Mammary epithelial cell (primary cell): ENCODE measurements at places on chromosomes 7 and 10.

- DNase-seq: no peak
Observed at GRCh38 chr7:128867842-128868623, 5.4 kb downstream of the ATP6V1F start.

DNA sequence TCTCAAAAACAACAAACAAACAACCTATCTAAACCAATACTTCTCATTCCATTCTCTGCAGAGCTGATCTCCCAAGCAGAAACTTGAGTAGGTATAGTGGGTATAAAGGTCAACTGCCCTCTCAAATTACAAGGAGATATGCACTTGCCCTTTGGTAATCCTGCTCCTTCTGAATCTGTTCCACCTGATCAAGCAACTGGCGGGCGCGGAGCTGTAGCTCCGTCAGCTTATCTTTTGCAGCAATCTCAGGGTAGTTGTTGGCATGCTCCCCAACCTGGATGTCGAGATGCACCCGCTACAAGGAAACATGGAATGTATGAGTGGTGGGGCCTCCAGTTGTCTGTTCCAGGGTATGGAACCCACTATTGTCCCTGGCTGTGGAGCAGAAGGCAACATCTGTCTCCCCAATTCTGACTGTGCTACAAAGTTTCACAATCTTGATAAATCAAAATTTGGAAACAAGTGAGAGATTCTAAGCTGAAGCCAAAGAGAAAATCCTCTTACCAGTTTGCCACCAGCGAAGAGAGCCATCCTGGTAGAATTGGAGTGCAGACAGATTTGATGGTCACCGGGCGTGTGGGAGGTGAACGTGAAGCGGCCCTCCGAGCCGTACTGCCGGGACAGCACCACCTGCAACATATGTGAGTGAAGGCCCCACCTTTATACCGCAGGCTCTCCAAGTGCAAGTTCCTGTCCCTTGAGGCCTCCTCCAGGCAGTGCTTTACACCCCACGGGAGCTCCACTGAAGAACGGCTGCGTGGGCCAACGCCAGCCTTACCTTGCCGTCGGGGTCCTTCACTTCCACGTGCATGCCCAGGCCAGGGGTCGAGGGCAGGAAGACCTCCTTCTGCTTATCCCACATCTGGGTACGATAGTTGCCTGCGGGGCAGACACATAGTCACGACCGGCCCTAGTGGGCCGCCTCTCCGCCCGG is 819 bp downstream of the TMED4 start:
- DNase-seq: peak; percentile 41

GRCh38 chr7:67599331-67600062 is 602.9 kb downstream of the TYW1 start:
- no peak for DNase-seq

- peak; percentile 32 for DNase-seq
Observed at GRCh38 chr10:69968830-69969229, 83.8 kb upstream of the MACROH2A2 start.

GRCh38 chr10:79563426-79563825 is 3.2 kb upstream of the SFTPA2 start:
- DNase-seq: no peak

- peak; percentile 95 for DNase-seq
Observed at GRCh38 chr10:72846238-72846637, 47.3 kb upstream of the OIT3 start.

DNA sequence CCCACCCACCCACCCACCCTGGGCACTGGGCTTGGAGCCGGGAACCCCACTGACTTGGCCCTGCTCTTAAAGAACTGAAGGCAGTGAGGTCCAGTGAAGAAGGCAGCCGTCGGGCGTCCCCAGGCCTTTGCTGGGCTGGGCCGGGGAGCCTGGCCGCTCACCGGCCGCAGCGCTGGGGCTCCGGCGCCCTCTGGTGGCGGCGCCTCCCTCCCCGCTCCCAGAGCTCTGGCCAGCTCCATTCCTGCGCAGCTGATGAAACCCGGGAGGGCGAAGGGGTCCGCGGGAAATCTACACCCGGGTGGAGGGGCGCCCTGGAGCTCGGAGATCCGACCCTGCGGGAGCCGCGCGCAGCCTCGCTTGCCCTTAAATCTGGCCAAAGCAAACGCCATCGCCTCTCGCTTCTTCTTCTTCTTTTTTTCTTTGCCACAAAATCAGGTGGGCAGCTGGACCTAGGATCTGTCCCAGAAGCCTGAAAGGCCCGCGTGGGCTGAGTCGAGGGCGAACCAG is 1.7 kb upstream of the CXCL12 start:
- DNase-seq: peak; percentile 14

DNA sequence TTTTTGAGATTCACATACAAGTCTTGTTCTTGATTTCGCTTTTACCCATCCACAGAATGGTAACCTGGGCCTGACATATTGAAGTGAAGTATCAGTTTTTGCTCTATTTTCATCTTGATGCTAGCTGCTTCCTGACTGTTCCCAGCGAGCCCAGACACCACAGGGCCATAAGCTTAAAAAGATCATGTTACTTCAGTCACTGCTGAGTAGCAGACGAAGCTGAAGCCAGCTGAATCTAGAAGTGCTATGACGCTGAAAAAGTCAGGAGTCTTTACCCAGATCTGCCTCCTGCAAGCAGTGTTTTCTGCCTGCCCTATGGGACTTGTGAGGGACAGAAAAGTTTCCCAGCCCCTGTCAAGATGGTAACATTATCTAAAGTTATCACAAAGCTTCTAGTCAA is 2.7 kb upstream of the PRXL2A start:
- no peak for DNase-seq

- no peak for DNase-seq
Observed at GRCh38 chr7:129903935-129904334, 48.8 kb downstream of the UBE2H start.

- peak; percentile 57 for DNase-seq
Observed at GRCh38 chr7:26291699-26292538, at the start of gene SNX10. SNX10 (plus strand) TSS chr7:26291862; CDS start chr7:26346443, 54,581 bp downstream.

- no peak for DNase-seq
Observed at GRCh38 chr10:75764974-75765788, 333.8 kb downstream of the LRMDA start.

- DNase-seq: no peak
Observed at GRCh38 chr7:1800902-1801301, 130.8 kb downstream of the ELFN1 start.

- no peak for DNase-seq
Observed at GRCh38 chr10:124379609-124380193, 39.0 kb downstream of the OAT start.

DNA sequence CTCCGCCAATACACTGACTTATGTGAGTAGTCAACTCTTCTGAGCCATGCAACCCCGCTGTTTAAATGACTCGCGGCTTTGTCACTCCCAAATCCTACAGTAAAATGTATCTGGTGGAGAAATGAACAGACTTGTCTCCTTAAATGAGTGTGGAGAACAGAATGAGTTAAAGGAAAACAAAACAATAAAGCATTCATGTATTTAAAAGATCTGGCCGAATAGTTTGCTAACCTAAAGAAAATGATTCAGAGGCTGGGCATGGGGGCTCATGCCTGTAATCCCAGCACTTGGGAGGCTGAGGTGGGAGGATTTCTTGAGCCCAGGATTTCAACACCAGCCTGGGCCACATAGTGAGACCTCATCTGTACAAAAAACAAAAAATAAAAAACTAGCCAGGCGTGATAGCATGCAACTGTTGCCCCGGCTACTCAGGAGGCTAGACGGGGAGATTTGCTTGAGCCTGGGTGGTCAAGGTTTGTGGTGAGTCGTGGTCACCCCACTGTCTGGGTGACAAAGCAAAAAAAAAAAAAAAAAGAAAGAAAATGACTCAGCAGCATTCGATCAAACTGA is 86.5 kb upstream of the PFKP start:
- DNase-seq: peak; percentile 70

DNA sequence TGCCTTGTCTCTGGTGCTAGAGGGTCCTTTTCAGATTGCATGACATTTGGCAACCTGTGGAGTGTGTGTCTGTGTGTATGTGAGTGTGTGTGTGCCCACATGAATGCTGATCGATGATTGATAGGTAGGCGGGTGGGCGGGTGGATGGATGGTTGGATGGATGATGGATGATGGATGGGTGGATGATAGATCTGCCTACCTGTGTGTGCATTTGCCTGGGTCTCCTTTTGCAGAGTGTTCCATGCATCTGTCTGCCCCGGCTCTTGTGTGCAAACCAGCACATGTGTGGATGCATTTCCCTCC is 99.8 kb downstream of the RGS10 start:
- no peak for DNase-seq

GRCh38 chr7:140537750-140538482 is 58.6 kb upstream of the MKRN1 start:
- no peak for DNase-seq

GRCh38 chr7:26356229-26356628 is 64.6 kb downstream of the SNX10 start:
- DNase-seq: no peak

DNA sequence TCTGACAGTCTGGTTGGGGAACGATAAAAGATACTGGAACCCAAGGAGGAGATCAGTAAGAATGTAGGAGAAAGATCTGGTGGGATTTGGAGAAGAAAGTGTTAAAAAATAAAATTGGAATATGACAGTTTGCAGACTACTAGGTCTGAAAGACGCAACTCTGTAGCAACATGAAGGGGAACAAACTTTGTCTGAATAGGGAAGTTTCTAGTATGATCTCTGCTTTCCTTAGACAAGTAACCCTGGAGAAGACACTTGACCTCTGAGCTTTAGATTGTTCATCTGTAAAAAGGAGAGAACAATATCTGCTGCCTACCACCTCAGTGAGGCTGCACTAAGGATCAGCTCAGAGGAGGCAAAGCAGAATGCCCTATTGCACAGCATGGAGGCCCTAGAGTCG is 3.0 kb upstream of the PRSS1 start:
- no peak for DNase-seq

GRCh38 chr10:102347236-102347828 is 48.2 kb upstream of the NFKB2 start:
- peak; percentile 50 for DNase-seq

GRCh38 chr7:27165996-27166530 is 726 bp upstream of the HOXA9 start:
- DNase-seq: no peak

DNA sequence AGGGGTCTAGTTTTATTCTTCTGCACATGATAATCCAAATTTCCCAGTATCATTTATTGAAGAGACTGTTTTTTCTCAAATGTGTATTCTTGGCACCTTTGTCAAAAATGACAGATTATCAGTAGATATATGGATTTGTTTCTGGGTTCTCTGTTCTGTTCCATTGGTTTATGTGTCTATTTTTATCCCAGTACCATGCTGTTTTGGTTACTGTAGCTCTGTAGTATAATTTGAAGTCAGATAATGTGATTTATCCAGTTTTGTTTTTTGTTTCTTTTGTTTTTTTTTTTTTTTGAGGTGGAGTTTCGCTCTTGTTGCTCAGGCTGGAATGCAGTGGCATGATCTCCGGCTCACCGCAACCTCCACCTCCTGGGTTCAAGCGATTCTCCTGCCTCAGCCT is 61.6 kb upstream of the HELLS start:
- no peak for DNase-seq

DNA sequence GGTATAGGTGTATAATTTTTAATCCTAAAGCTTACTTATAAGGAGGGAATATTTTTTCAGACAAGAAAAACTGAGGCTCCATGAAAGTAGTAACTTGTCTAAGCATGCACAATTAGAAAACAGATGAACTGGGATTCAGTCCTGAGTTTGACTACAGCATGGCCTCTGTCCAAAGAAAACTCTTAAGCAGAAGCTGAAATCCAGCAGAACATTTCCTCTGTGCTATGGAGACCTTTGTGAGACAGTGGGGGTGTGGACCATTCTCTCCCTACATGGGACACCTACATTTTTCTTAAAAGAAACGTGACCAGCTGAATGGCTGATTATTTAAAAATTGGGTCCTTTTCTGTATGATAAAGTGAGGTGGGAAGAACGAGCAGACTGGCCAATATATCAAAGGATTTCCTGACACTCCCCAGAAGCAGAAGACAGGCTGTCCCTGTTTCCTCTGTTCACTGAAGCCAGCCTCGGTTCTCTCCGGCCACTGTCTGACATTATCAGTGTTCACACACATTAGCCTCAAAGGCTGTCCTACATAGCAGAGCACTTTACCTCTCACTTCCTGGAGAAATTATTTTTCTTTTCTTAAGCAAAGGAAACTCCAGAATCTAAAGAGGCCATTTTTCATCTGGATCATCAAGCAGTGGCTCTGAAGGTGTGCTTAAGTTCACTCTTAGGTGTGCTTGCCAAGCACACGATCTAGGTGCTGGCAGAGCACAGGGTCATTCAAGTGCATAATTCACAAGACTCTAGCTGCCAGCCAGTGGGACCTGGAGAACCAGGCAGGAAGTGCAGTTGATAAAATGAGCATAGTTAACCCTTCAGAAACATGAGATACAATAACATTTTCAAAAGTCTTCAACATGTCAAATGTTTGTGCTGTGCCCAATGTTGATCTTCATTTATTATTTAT is 40.4 kb upstream of the KIAA1217 start:
- DNase-seq: peak; percentile 29

- no peak for DNase-seq
Observed at GRCh38 chr10:89120931-89121763, 86.0 kb downstream of the CH25H start.

DNA sequence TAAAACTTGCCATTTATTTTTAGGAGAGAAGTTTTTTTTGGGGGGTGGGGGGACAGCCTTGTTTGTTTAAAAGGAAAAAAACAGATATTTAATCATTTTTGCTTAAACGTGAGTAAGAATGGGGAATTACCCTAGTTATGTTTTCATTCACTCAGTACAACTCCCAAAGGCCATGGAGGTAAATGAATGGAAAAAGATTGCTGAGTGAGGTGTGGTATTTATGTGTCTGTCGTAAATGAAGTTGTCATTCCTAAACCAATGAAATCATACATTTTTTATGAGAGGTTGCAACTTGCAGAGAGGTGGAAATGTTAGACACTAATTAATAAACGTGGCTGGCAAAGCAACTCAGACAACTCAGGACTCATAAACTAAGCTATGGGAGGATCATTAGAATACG is 218.1 kb downstream of the CELF2 start:
- no peak for DNase-seq

DNA sequence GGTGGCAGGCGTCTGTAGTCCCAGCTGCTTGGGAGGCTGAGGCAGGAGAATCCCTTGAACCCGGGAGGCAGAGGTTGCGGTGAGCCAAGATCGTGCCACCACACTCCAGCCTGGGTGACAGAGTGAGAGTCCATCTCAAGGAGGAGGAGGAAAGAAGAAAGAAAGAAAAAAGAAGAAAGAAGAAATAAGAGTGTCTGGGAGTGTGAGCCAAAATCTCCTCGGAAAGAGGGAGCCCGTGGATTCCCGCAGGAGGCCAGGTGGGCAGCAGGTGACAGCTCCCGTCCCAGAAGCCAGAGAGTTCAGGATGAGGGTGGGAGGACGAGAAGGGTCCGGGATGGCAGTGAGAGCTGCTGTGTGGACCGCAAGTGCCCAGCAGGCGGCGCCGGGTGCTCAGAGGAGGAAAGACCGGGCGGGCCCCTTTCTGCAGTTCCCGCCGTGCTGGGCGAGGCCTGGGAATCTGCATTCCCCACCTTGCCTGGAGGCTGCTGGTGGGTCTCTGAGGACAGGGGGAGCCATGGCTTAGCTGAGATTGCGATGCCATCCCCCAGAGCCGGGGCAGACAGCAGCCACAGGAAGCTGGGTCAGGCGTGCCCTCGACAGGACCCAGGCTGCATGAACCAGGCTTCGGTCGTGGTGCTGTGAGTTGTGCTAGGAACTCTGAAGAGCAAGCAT is 17.1 kb upstream of the AMZ1 start:
- peak; percentile 32 for DNase-seq

GRCh38 chr7:147332988-147333387 is 1216.4 kb downstream of the CNTNAP2 start:
- DNase-seq: no peak

GRCh38 chr7:138468244-138469123 is 8.4 kb downstream of the TRIM24 start:
- DNase-seq: no peak

- peak; percentile 72 for DNase-seq
Observed at GRCh38 chr10:107856047-107856315, 691.5 kb upstream of the SORCS1 start.

- no peak for DNase-seq
Observed at GRCh38 chr7:28732071-28732869, 225.9 kb downstream of the TRIL start.
